Ovary (tissue), 10 donors: ENCODE measurements at places on chromosomes 3 and 15.

GRCh38 chr3:193593668-193594030 is 641 bp downstream of the OPA1 start:
- no peak for DNase-seq

- DNase-seq: no peak
These were observed 25.8 kb upstream of the LRRFIP2 start for GRCh38 chr3:37200141-37200540.

DNA sequence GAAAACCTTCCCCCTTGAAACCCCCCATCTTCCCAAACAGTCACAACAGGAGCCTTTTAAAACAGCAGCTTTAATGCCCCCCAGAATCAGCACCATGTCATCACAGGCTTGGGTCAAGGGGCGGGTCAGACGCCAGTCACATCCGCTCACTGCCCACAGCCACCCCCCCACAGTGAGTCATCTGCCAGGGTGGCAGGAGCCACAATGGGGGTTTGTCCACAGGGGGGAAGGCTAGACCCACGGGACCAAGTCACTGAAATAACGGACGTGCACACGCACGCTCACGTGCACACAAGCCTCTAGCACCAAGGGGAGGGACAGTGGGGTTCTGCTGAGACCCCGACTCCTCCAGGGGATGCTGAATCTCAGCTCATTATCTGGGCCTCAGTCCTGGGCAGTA is 441 bp upstream of the UCN2 start:
- no peak for DNase-seq

- no peak for DNase-seq
These were observed 243.1 kb upstream of the STT3B start for GRCh38 chr3:31289584-31289983.

GRCh38 chr3:143763564-143764162 is 84.6 kb downstream of the SLC9A9 start:
- DNase-seq: no peak

DNA sequence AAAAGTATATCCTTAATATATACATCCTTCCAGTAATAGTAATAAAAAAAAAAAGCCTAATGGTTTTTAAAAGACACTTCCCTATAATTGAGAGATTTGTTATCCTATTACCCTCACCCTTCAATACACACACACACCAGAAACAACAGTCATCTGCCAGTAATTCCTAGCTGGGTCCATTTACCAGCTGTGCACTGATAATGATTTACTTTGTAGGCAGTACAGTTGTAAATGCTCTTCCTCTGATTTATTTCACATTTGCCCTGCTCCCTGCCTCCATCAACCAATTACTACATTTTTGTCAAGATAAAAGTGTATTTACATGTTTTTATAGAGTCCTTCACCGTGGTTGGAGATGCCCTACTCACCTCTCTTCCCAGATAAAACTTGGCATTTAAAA is 12.4 kb downstream of the TPM1 start:
- no peak for DNase-seq
